ENCODE measurements at places on chromosomes 16 and 17.

DNA sequence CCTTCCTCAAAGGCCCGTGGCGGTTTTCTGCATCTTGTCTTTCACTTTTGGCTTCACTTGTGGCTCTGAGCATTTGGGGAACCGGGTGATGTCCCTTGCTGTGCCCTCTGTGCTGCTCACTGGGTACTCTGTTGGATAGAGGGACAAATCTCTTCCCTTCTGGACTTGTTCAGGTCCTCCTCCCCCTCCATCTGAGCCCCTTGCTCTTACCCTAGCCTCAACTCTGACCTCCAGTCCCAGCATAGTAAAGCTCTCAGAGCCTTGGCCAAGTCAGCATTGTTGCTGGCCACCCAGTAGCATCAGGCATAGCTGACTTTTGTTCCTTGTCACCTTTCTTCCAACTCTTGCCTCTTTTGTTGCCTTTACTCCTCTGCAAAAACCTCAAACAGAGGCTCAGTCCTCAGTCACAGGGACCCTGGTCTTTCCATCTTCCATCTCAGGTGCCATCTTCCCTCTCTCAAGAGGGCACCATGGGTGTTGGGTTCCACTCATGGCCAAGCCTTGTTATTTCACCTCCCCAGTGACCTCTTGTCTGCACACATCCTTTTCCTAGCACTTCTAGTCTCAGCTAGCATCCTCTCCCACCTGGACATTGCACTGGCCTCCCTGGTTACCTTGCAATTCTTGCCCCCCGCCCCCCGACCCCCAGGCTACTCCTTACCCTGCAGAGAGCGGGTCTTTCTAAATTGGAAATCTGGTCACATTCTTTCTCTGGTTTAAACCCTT lies 393 bp upstream of the PSMB10 start:
- no peak for DNase-seq

DNA sequence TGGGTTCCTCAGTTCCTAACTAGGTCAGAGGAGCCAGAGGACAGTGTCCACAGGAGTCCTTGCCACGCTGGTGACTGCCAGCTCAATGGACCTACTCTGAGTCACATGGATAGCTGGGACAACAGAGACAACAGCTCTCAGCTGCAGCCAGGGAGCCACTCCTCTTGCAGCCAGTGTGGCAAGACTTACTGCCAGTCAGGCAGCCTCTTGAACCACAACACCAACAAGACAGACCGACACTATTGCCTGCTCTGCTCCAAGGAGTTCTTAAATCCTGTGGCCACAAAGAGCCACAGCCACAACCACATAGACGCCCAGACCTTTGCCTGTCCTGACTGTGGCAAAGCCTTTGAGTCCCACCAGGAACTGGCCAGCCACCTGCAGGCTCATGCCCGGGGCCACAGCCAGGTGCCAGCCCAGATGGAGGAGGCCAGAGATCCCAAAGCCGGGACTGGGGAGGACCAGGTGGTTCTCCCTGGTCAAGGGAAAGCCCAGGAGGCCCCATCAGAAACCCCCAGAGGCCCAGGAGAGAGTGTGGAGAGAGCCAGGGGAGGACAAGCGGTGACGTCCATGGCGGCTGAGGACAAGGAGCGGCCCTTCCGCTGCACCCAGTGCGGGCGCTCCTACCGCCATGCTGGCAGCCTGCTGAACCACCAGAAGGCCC lies 6.7 kb downstream of the ZNF646 start:
- DNase-seq: no peak

DNA sequence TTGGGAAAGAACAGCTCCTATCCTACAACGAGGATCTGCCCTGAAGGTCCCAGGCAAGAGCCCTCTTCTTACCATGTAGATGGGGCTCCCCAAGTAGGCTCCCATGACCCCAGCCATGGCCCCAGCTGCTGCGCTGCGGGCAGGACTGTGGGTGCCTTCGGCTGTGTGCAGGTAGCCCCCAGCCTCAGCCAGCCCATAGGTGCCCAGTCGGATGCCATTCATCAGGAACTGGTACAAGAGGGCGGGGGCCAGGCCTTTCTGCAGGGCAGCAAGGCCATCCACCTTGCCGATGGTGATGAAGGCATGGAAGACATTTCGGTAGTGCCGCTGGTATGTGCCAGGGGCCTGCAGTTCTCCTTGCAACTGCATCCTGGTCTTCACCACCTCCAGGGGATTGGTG lies 839 bp downstream of the SLC25A35 start:
- no peak for DNase-seq

DNA sequence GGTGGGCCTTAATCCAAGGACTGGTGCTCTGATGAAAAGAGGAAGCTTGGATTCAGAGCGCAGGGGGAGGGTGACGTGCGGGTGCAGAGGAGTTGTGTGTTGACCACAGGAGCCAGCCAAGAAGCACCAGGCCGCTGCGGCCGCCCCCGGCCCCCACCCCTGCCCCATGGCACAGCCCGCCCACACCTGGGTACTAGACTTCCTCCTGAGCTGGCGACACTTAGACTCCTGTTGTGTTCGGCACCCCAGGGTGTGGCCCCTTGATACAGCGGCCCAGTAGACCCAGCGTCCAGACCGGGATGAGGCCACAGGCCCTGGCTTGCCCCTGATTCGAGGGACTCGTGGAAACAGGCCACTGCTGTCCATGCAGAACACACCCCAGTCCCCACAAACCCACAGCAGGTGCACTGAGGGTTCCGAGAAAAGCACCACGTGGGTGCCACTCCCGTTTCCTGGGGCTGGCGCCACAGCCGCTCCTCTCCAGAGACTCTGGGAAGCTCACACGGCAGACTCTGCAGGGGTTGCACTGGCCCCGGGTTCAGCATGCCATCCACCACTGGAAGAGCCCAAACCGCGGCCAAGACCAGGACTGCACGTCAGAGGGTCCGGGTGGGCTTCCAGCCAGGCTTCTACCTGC lies 5.7 kb upstream of the SNAI3 start:
- DNase-seq: no peak

GRCh38 chr16:9260666-9261065 lies 169.2 kb downstream of the HAPSTR1 start:
- no peak for DNase-seq

Measured in H1 (cell line).